ENCODE measurements at places on chromosomes 2 and 18. TPM values are rescaled to one million over a fixed set of nuclear protein-coding genes. Genes with fewer than 3 reads are reported as not detected.

PLGLB1 gene
- 0.35 TPM for total RNA-seq

RGPD3 gene
- 0.16 TPM for total RNA-seq

RTTN gene
- 15.1 TPM for total RNA-seq

GRCh38 chr2:39737661-39738060, 41.4 kb downstream of the THUMPD2 start:
- no peak for DNase-seq

GRCh38 chr18:53771664-53772063, 452.8 kb downstream of the MBD2 start:
- DNase-seq, result no peak

NDC80 gene
- 7.4 TPM for total RNA-seq

GRCh38 chr18:48940854-48941611, 9.7 kb downstream of the SMAD7 start:
- DNase-seq, result peak; percentile 74

ALK gene
- total RNA-seq, result not detected

DNA sequence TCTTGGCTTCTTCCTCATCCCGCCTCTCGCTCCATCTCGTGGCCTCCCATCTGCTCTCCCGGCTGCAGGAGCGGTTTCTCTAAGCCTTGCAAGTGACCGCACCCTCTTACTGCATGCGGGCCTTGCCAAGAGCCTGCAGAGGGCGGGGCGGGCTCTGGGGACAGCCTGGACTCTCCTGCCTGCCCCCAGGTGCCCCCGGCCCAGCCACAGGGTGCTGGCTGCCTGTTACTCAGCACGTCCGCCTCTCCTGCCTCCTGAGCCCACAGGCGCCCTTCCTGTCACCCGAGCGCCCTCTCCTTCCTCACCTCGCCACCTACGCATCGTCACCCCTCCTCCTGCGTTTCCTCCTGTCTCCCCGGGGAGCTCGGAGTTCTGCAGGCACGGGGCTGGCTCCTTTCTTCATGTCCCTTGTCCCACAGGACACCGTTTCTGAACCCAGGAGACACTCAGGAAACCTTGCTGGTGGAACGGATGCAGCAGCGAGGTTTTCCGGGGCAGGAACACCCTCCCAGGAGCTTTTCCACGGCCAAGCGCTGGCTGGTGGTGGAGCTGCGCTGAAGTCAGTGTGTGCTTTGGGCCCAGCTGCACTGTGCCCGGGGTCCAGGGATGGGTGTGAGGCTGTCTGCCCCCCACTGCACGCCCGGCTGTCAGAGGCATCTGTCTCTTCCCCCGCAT, 28.5 kb downstream of the HPCAL1 start:
- peak; percentile 66 for DNase-seq

DNA sequence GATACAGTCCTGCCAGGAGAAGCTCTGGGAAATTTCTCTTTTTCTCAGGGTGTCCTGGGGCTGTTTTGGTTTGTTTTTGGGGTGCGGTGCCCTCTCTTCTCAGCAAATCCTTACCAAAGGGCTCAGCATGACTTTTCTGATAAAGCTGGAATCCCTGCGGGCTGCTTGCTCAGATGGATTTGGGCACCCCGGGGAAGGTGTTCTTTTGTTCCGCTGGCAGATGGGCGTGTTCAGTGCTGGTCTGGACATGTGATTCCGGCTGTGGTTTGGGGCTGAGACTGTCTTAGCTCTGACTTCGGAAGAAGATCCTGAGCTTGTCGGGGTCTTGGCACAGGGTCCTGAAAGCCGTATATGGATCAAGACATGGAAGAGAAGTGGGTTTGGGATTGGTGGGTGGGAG, 134.2 kb upstream of the SPRED2 start:
- DNase-seq, result no peak

STON1 gene
- total RNA-seq, result 0.76 TPM

GRCh38 chr2:150520887-150521664, 33.6 kb upstream of the RND3 start:
- DNase-seq, result no peak

- DNase-seq, result no peak
Observed at GRCh38 chr2:188245230-188245629, 46.4 kb upstream of the GULP1 start.

XDH gene
- total RNA-seq, result not detected

GRCh38 chr18:36809590-36810381, 19.0 kb downstream of the TPGS2 start:
- DNase-seq, result peak; percentile 14

AAMP gene
- total RNA-seq, result 128 TPM

TTC32 gene
- total RNA-seq, result 9.3 TPM

DNA sequence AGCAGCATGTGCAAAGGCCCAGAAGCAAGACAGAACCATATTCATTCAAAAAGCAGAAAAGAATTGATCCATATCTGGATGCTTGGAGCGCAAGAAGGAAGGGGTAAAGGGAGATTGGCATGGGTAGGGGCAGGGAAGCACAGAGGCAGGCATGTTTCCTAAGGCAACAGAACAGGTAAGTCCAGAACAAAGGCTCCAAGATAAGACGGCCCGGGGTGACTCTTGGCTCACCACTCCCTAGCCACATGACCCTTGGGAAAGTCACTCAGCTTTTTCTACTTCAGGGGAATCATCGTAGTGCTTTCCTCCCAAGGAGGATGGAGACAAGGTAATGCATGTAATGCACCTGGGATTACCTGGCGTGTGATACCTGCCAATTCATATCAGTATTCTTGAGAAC, 37.7 kb upstream of the ST3GAL5 start:
- no peak for DNase-seq

DNA sequence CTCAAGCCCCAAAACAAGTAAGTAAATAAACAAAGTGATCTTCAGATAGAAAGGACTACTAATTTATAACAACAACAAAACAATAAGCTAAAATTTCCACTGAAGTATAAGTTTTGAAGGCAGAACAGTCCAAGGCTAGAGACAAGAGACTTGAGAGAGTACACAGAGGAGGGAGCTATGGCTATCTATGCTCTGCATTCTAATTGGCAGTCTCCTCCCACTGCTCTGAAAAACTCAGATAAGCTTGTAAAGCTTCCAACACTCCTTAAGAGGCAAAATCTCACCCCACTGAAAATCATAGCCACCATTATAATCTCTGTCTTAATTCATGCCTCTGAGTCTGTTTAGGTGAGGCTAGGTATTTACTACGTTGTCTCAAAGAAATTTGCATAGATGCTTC, 714.6 kb upstream of the LRATD1 start:
- DNase-seq, result no peak

TMEM169 gene
- 0.53 TPM for total RNA-seq

PRSS56 gene
- total RNA-seq, result not detected

DNA sequence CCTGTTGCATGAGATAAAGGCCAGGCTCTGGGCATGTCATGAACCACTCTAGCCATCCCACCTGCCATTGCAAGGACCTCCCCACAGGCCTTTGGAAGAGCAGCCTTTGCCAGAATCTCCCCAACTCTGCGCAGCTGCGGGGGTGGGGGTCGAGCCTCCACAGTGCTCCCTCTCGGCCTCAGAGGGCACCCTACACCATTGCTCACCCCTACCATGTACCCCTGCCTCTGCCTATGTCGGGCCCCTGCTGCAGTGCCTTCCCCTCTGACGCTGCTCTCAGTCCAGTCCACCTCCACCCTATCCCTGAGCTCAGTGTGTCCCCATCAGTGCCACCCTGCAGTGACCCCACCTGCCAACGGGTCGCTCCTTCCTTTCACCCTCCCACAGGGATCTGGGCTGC, 679.7 kb upstream of the RAB6C start:
- DNase-seq, result no peak
